Iris pigment epithelial cell (primary cell): ENCODE measurements at places on chromosomes 12 and 14.

DNA sequence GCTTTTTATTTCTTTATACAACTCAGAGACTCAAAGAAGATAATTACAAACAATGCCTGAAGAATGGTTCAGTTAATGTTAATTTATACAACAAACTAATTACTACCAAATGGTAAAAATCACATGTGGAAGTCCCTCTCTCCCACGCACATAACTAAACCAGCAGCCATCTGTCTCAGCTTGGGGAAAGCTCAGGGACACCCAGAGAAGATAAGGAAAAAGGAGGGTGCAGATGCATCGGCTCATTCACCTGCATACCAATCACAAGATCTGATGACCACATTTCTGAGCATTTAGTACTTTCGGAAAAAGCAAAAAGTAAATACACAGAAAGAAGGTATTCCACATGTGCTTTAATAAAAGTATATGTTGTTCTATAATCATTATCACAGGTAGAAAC, 136.3 kb downstream of the SOX5 start:
- no peak for DNase-seq

DNA sequence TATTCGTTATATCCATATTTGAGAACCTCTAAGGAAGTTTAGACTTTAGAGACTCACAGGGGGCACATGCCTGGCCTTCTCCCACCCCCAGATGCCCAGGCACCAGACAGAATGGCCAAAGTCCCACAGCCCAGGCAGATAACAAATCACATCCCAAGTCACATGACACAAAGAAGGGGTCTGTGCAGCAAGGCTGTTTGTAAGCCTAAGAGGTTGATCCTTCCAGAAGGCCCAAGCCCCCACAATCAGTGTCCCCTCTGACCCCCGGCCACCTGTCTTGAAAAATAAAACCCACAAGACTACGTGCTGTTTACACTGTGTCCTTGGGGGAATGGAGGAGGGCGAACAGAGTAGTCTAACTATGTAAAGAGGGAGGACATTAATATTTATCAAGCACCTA, 5.1 kb downstream of the CTDSP2 start:
- no peak for DNase-seq

DNA sequence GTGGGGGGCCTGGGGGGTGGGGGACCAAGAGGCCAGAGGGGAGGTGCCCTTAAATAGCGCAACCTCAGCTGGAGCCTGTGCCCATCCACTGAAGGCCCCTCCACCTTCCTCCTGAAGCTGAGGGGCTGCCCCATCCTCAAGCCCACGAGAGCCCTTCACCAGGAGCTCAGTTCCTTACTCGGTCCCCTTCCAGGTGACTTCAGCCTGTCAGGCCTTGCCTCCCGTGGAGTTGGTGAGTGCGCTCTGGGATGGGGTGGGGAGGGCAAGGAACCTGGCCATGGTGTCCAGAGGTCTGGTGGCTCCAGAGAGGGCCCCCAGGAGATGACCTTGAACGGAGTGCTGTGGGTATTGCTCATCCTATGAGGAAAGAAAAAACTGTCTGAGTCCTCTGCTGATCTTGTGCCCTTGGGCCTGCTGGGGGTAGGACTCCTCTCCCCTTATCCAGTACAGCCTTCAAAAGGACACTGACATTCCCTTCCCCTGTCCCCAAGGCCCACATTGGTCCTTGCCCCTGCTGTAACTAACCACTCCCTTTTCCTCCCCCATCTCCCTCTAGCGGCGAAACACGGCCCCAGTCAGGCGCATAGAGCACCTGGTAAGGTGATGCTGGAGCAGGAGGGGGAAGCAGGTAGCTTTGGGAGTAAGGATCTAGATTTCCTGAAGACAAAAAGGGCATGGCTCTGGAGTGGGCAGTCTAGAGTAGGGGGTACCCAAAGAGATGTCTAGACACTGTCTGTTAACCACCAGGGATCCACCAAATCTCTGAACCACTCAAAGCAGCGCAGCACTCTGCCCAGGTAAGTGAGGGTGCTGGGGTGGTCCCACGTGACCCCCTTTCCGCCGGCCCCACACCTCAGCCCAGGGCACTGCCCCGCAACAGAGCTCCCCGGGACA, 3.6 kb downstream of the TNS2 start:
- DNase-seq = peak; percentile 31

DNA sequence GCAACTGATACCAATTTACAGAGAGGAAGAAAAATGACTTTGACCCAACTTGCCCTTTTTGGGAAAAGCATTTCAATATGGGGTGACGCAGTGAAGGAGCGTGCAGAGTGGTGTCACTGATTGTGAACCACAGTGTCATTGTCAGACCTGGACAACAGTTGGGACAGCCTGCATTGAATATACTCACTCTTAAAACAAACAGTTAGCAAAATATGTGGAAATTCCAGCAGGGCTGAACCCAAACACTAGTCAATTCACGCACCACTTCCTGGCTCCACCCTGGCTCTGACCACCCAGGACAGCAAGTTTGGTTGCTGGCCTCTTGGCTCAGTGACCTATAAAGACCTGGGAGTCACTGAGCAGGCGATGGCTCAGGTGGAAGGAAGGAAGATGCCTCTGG, 61.3 kb downstream of the NOS1 start:
- DNase-seq = no peak

- DNase-seq = no peak
Measured at GRCh38 chr12:120872487-120872886, 31.7 kb downstream of the SPPL3 start.

GRCh38 chr14:66369157-66369697, 116.9 kb upstream of the CCDC196 start:
- no peak for DNase-seq

DNA sequence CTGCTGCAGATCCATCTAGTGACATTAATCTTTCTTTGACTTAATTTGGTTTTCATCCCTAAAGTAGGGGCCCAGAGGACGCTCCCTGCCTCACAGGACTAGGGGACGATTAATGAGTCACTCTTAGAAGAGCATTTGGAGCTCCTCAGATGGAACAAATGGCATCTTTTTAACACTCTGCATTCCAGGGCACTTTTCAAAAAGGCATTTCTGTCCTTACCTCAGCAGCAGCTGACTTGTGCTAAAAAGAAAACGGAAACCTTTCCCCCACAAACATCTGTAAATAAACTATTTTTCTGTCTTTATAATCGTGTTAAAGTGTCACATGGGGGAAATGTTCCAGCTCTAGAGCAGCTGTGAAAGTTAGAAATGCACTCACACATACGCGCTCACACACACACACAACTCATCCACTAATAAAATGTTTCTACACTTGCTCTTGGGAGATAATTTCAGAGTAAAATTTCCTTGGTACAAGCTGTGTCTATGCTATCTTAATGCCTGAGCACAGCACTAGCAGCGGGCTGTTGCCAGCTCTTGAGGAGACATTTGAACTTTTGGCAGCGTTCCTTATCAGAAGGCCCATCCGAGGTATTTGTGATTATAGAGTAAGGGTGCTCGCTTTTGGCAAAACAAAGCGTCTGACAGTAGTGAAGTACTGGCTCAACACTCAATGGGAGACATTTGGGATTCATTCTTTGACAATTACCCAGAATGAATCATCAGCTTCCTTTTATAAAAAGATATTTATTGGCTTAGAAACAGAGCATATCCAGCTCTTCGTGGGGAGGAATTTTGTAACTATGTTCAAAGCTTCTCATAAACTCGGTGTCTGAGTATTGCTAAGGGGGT, 141.3 kb downstream of the PLXNC1 start:
- peak; percentile 69 for DNase-seq

DNA sequence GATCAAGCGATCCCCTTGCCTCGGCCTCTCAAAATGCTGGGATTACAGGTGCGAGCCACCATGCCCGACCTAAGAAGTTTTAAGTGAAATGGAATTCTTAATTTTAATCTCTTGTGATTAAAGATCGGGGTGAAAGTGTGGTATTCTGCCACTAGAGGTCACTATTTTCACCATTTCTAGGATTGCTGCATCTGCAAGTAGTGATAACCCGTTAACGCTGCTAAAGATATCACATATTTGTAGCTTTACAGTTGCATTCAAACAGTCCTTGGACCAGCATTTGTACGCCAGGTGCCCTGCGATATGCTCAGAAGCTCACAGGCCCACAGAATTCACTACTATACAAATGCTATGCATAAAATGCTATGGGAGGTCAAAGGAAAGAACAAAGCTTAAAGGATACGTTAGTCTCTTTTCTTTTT, 19.3 kb downstream of the CCDC62 start:
- peak; percentile 62 for DNase-seq

DNA sequence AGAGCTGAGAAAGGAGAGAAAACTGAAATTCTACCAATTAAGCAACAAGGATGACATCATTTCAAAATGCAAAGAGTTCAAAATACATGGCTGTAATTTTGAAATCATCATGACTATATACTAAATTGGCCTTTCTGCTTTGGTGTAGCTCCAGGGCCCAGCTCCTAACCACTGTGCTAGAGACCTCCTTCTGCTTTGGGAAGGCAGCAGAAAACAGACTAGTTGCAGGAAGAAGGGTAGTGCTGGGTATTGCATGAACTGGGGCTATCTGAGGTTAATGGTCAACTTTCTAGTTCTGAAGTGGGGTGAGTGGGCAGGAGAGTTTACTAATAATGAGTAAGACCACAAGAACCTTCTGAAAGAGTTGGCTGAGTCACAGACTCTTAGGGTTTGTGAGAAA, 66.2 kb downstream of the PTGER2 start:
- DNase-seq = peak; percentile 79

- DNase-seq = peak; percentile 96
Measured at GRCh38 chr14:61145034-61145902, 135.9 kb downstream of the TMEM30B start.
